HTR-8/SVneo (cell line): ENCODE measurements at places on chromosomes 4 and X.

- DNase-seq = no peak
Observed at GRCh38 chrX:97498093-97498492, 614.4 kb downstream of the RPA4 start.

DNA sequence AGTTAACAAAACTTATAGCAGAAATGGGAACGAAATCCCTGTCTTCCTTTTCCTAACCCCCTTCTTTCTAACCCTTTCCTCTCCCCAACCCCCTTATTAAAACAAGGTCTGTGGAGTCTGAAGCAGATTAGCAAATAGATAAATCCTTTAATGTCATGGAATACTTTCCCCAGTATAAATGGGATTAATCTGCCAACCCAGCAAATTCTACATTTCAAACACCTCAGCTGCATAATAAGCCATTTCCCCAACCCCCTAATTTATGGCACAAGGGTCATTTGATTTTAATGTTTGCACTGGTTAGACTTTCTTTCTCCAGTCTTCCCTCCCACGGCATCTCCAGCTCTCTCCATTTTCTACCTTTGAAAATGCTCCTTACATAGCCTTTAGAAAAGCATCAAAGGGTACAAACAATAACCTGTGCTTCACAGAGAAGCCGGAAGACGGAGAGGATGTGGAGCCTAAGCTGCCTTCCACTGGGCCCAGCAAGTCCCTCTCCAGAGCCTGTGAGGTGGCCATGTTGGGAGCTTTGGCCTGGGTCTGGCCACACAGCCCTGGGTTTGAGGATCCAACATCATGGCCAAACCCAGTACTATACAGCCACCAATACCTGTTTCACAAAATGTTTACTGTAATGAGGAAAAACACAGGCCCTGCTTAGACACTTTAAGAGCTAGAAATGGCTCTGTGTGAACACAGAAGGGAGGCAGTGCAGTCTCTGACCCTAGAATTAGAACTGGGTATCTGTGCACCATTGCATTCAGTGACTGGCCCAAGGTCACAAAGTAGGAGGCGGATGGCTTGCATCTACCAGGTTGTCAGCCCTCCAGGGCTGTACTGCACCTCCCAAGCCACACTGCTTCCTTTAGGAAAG is 56.9 kb upstream of the SPRY1 start:
- DNase-seq = no peak

GRCh38 chr4:1400831-1401408 is 5.3 kb downstream of the NKX1-1 start:
- no peak for DNase-seq

- no peak for DNase-seq
Observed at GRCh38 chrX:9573282-9574106, 108.6 kb downstream of the TBL1X start.

GRCh38 chr4:42654631-42655268 is 2.2 kb downstream of the ATP8A1 start:
- peak; percentile 11 for DNase-seq

DNA sequence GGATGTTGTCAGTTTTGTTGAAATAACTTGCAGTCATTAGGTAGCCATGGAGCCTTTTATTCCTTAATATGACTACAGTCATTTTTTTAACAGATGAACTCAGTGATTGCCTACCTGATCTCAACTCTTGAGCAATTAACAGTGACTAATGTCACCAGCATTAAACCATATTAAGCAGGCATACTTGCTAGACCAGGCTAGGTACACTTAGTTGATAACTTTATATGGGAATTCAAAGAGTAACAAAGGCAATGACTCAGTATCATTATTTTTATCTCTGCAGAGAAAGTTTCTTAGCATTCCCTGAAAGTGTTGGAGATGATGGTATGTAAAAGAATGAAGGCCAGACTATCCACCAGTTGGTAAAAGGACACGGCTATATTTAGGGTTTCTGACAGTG is at the start of gene C4orf54:
Gene C4orf54 (minus strand): TSS at position 31 of the 400 bp plus-strand sequence. CDS start 3,180 bp downstream, outside the sequence.
- no peak for DNase-seq

DNA sequence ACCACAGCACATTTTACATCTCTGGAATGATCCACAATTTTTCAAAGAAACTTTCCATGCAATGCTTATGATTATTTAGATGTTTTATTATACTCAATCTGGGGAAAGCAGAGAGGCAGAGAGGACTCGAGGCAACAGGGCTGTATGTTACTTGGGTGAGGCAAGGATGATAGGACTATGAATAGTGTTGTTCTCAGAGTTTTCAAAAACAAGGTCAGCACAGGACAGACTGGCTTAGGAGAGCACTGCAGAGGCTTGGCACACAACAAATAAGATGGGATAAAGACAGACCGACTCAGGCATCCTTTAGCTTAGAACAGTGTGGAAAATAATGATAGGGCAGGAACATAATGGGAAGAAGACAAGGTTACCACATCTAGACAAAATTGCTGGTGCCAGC is 65.4 kb downstream of the TMEM150C start:
- DNase-seq = no peak

DNA sequence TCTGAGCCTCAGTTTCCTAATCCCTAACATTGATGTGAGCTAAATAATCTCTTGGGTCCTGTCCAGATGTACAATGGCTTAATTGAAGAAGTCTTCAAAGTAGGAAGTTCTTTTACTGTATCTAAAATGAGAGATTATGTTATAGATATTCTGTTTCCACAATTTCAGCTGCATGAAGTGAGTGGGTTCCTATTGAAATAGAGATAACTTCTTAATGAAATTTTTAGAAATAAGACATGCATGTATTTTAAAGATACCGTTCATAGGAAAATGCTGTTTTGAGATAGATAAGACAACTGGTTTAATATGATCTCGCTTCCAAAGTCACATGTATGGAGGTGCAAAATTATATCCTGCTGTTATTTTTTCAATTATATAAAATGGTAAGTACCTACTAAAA is 71.9 kb downstream of the CLDN22 start:
- no peak for DNase-seq

DNA sequence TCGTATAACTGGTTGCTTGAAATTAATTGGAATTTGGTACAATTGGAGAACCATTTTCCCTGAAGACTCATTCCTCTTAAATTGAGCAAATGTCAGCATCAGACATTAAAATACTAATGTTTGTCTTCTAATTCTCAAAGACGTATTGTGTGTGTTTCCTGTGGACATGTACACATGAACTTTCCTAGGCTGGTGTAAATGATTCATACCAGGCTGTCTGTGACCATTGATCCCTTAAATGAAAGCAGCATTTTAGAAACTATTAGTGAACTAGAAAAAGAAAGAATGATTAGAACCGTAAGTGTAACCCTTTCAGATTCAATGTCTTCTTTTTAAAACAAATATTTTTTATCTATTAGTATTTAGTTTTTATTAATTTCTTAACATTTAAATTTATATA is 332.9 kb downstream of the PPP3CA start:
- no peak for DNase-seq

DNA sequence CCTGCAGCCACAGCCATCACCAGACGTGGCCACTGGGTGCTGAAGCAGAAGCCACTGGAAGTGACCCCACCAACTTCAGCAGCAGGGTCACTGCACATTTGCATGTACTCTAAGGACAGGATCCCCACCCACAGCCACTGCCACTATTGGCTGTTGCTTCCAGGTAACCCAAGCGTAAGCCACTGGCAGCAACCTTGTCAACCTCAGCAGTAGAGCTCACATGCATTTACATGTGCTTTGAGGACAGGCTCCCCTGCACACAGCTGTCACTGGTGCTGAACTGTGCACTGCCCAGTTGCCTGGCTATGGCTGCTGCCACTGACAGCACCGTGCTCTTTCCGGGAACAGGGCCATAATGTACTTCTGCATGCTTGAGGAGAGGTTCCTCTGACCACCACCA is 332.4 kb upstream of the DMD start:
- DNase-seq = no peak

DNA sequence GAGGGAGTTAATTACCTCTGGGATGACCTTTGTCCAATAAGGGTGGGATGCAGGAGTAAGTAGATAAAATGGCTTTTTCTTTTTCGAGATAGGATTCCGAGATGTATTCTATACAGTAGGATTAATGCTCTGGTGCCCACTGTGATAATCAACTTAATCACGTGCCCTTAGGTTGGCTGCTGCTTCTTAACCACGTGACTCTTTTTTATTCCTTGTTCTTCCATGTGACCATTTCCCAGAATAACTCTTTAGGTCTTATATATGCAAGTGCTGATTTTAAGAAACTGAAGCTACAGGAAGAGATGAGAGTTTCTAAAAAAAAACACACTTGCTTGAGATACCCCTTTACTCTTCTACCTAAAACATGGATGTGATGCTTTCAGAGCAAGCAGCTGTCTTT is 1628.9 kb downstream of the PCDH7 start:
- no peak for DNase-seq

- DNase-seq = no peak
Observed at GRCh38 chr4:37825968-37826294, 555 bp upstream of the PGM2 start.

DNA sequence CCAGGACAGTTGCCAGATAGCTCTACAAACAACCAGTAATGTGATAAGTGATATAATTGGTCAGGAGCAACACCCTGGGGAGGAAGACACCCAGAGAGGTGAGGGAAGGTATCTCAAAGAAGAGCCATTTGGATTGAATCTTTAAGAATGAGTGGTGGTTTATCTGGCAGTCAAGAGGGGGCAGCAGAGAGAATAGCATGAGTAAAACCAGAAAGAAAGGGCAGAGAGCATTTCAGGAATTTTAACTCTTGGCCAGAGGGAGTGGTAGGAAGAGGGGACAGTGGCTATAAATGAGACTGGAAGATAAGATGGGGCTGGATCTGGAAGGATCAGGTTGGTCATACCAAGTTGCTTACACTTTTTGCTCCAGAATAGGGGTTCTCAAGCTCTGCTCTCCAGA is 5.9 kb upstream of the SEPTIN6 start:
- peak; percentile 57 for DNase-seq

GRCh38 chr4:140092094-140092851 is 61.7 kb downstream of the MAML3 start:
- DNase-seq = no peak

DNA sequence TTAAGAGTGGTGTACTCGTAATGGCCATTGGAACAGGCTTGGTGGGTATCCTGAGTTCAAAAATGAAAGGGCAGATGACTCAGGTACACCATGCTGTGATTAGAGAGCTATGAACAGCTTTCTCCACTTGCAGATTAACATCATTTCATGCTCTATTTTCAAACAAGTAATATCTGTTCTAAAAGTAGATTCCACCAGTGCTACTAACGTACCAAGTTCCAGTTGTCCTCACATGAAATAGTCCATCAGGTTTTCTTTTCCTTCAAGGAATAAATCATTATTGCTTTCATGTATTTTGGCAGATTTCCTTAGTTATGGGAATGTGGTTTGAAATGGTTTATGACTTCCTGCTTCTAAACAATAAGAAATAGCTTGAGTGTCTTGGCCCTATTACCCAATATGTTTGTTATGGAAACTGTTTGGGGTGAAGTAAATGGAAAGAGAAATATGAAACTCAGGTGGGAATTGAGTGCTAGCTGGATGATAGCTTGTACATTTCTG is 49.9 kb downstream of the PCDH7 start:
- peak; percentile 54 for DNase-seq

- DNase-seq = no peak
Observed at GRCh38 chr4:80529026-80529425, 193.5 kb downstream of the CFAP299 start.

DNA sequence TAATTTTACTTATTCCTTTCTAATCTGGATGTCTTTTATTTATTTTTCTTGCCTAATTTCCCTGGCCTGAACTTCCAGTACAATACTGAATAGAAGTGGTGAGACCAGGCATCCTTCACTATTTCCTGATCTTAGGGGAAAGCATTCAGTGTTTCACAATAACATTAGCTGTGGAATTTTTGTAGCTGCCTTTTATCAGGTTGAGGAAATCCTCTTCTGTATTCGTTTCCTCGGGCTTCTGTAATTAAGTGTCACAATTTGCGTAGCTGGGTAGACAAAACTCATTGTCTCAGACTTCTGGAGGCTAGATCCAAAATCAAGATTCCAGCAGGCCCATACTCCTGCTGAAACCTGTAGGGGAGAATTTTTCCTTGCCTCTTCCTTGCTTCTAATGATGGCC is 598.4 kb upstream of the FTHL17 start:
- no peak for DNase-seq

DNA sequence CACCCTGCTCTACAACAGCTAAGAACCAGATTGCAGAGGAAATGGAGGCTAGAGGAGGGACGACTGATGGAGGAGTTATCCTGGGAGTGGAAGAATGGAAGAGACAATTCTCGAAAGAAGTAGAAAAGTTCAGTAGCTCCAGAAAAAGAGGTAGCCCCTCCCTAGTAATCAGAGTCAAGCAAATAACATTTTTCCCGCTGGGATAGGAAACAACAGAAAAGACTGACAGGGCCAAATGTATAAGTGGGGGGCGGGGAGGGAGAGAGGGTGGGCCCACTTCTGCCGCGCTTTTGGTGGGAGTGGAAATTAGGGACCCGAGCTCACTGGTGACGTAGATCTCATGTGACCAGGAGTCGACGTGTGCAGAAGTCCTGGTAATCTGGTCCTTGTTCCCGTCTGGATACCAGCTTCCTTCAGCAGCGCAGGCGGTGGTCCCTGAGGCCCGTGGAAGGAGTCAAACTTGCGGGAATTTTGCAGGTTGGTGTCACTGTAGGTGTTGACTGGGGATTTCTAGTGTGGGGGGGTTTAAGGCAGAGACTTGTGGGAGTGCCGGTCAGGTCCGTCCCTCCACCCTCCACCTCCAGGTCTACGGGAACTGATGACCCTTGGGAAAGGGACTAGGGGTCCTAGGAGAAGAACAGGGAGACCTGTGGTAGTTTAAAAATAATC is at the start of gene TCEAL9:
Gene TCEAL9 (plus strand): TSS at position 377 of the 669 bp plus-strand sequence. CDS start 1,179 bp downstream, outside the sequence.
- peak; percentile 30 for DNase-seq

- no peak for DNase-seq
Observed at GRCh38 chr4:101604976-101605375, 185.6 kb upstream of the BANK1 start.

- DNase-seq = peak; percentile 2
Observed at GRCh38 chr4:152778656-152779512, 646 bp downstream of the TIGD4 start.

DNA sequence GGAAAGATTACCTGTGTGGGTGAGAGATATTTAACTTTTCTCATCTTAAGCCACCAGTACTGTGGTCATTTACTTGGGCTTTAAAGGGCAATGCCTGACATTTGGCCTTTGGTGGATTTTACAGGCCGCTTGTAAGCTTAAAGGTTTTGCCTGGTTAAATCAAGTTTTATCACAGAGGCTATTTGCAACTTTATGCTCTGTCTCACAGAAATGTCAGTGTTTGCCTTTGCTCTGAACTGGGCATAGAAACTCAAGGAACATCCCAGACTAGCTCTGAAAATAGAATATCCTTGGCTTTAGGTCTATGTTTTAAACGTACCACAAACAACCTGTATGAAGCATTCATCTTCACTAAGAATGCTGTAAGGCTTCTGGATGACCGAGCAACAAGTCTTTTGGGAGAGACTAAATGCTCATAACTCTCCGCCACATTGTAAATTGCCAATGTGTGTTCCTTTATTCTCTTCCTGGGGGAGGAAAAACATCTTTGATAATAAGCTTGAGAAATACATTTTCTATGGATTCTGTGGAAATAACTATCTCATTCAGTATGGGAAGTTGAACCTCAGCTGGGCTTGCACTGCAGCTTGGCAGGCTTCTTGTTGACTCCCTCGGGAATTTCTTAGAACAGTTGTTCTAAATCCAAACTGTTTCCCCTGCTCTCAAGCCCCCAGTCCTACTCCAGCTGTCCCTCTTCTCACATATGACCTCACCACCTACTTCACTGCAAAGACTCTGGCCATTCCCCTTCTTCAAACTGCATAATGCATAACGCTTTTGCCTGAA is 105.8 kb upstream of the WDR44 start:
- no peak for DNase-seq
